ENCODE measurements at places on chromosomes 16 and 17.

- DNase-seq, result no peak
Observed at GRCh38 chr16:66609139-66609510, 4.6 kb downstream of the CMTM3 start.

GRCh38 chr17:7807206-7807605 lies 26.8 kb upstream of the KDM6B start:
- no peak for DNase-seq

GRCh38 chr16:69307856-69308255 lies 3.3 kb upstream of the VPS4A start:
- no peak for DNase-seq

- no peak for DNase-seq
Observed at GRCh38 chr17:81489998-81490992, 22.3 kb downstream of the ACTG1 start.

GRCh38 chr16:24820522-24820921 lies 25.2 kb upstream of the SLC5A11 start:
- no peak for DNase-seq
